Subcutaneous adipose tissue (tissue), 4 donors: ENCODE measurements at places on chromosomes 1 and 21. TPM values are rescaled to one million over a fixed set of nuclear protein-coding genes. Genes with fewer than 3 reads are reported as not detected.

The LPAR3 gene
- not detected for total RNA-seq

The TMEM69 gene
- total RNA-seq = 29.4 TPM

The CLDN19 gene
- total RNA-seq = not detected

The SPATA45 gene
- total RNA-seq = not detected

The MYBPH gene
- total RNA-seq = not detected

The CHRNB2 gene
- not detected for total RNA-seq

The PPFIA4 gene
- total RNA-seq = 0.16 TPM

The GJA9 gene
- total RNA-seq = not detected

The PLPP3 gene
- total RNA-seq = 149 TPM

The TMEM54 gene
- total RNA-seq = 36.7 TPM

The MATN1 gene
- total RNA-seq = not detected

The CLIC6 gene
- total RNA-seq = 10.4 TPM

The RGS4 gene
- total RNA-seq = 1.4 TPM

The SELE gene
- total RNA-seq = 1.8 TPM

The LHX8 gene
- total RNA-seq = not detected

The ADGRB2 gene
- total RNA-seq = 0.82 TPM

The GIPC2 gene
- total RNA-seq = 1.7 TPM

The IL12RB2 gene
- total RNA-seq = 2.2 TPM

The INKA2 gene
- total RNA-seq = 4.1 TPM

The CNTN2 gene
- total RNA-seq = not detected

The RIPK4 gene
- not detected for total RNA-seq

The PRPF38A gene
- total RNA-seq = 9.7 TPM

The GREM2 gene
- 0.22 TPM for total RNA-seq

The C1orf185 gene
- not detected for total RNA-seq

The TRIM67 gene
- total RNA-seq = 0.33 TPM

The PLXNA2 gene
- 9.0 TPM for total RNA-seq

The CASZ1 gene
- 0.88 TPM for total RNA-seq

The MSH4 gene
- total RNA-seq = 0.16 TPM

The OR6Y1 gene
- not detected for total RNA-seq

The DEPDC1 gene
- total RNA-seq = not detected

The LAPTM5 gene
- total RNA-seq = 767 TPM

The UTS2 gene
- 0.34 TPM for total RNA-seq

The RAB13 gene
- 64.1 TPM for total RNA-seq

The PGBD5 gene
- total RNA-seq = 5.9 TPM

The OR2G6 gene
- total RNA-seq = not detected

The LORICRIN gene
- not detected for total RNA-seq

The SMCP gene
- not detected for total RNA-seq

The LCE1D gene
- total RNA-seq = not detected

The SOX13 gene
- total RNA-seq = 12.7 TPM

The CDC7 gene
- 1.8 TPM for total RNA-seq

The PINK1 gene
- total RNA-seq = 73.7 TPM

The RGS13 gene
- total RNA-seq = 0.88 TPM

The SHE gene
- 55.0 TPM for total RNA-seq

The CFAP410 gene
- 17.8 TPM for total RNA-seq

The MAP3K21 gene
- total RNA-seq = 1.3 TPM

The S100A9 gene
- total RNA-seq = 139 TPM

The NOTCH2 gene
- 90.2 TPM for total RNA-seq

The B3GALT5 gene
- total RNA-seq = not detected

The CELA3A gene
- total RNA-seq = not detected

The C4BPA gene
- not detected for total RNA-seq

The LAMC1 gene
- 675 TPM for total RNA-seq

The FCGR2B gene
- total RNA-seq = 141 TPM

The SPRTN gene
- 16.8 TPM for total RNA-seq

The TDRD10 gene
- 3.7 TPM for total RNA-seq
